ENCODE measurements at places on chromosomes 2 and 18.

DNA sequence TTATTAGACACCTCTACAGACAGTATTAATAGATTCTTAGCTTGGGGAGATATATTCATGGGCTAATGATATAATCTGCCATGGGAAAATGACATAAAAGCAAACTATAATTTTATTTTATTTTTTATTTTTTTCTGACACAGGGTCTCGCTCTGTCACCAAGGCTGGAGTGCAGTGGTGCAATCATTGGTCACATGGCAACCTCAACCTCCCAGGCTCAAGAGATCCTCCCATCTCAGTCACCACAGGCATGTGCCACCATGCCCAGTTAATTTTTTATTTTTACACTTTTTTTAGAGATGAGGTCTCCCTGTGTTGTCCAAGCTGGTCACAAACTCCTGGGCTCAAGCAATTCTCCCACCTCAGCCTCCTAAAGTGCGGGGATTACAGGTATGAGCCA is 39.3 kb downstream of the RTN4 start:
- DNase-seq = no peak

- DNase-seq = no peak
Measured at GRCh38 chr2:239279508-239280295, 121.1 kb downstream of the HDAC4 start.

GRCh38 chr18:63878343-63878742 is 9.2 kb upstream of the SERPINB2 start:
- no peak for DNase-seq

GRCh38 chr18:8778824-8779223 is 73.5 kb downstream of the MTCL1 start:
- no peak for DNase-seq

- DNase-seq = no peak
Measured at GRCh38 chr2:206611191-206611590, 31.1 kb upstream of the FAM237A start.

- DNase-seq = peak; percentile 32
Measured at GRCh38 chr2:96260387-96261260, 5.2 kb downstream of the TMEM127 start.

Measured in NT2/D1 (cell line).